A549 treated with CORT108297 at 1 μM for 4 hours (cell line): ENCODE measurements at places on chromosomes 6 and 20. TPM values are rescaled to one million over a fixed set of nuclear protein-coding genes. Genes with fewer than 3 reads are reported as not detected.

The CPNE5 gene
- total RNA-seq, result 0.06 to 0.12 TPM (median 0.09 TPM) in 4 of 5 replicates, not detected in the other

The CYP39A1 gene
- total RNA-seq, result 0.03 to 0.09 TPM (median 0.05 TPM) in 4 of 5 replicates, not detected in the other

The POPDC3 gene
- 26.4 to 30.2 TPM (median 28.2 TPM) in 5 replicates for total RNA-seq

The SRXN1 gene
- total RNA-seq, result 245 to 298 TPM (median 257 TPM) in 5 replicates

The ZBP1 gene
- 0.08 TPM in 1 of 5 replicates, not detected in the others for total RNA-seq

The FRK gene
- total RNA-seq, result 1.2 to 1.6 TPM (median 1.4 TPM) in 5 replicates

The PRDM1 gene
- total RNA-seq, result 4.0 to 5.5 TPM (median 4.8 TPM) in 5 replicates

The NR2E1 gene
- 0.03 to 0.09 TPM (median 0.04 TPM) in 4 of 5 replicates, not detected in the other for total RNA-seq

The BCKDHB gene
- total RNA-seq, result 4.8 to 6.8 TPM (median 5.4 TPM) in 5 replicates

The GLP1R gene
- not detected in 5 replicates for total RNA-seq

The NCOA5 gene
- 20.8 to 23.4 TPM (median 21.4 TPM) in 5 replicates for total RNA-seq

The FAM162B gene
- total RNA-seq, result not detected in 5 replicates

The HLA-DQA1 gene
- not detected in 5 replicates for total RNA-seq

The TRIM31 gene
- total RNA-seq, result 1.0 to 1.8 TPM (median 1.3 TPM) in 5 replicates

The CDH4 gene
- 6.1 to 9.5 TPM (median 7.1 TPM) in 5 replicates for total RNA-seq

The CHRNA4 gene
- total RNA-seq, result 0.09 to 0.84 TPM (median 0.33 TPM) in 5 replicates

The SLC17A3 gene
- total RNA-seq, result 0.86 to 1.2 TPM (median 0.99 TPM) in 5 replicates

The HLA-DQB2 gene
- total RNA-seq, result not detected in 5 replicates

The TOX2 gene
- 8.0 to 13.1 TPM (median 11.2 TPM) in 5 replicates for total RNA-seq

The NUS1 gene
- 25.1 to 28.9 TPM (median 26.8 TPM) in 5 replicates for total RNA-seq

The RGS17 gene
- total RNA-seq, result 6.1 to 7.2 TPM (median 7.1 TPM) in 5 replicates
